ENCODE measurements at places on chromosomes 11 and 22.
A peak's percentile ranks its signal among the peaks of the same experiment; 100 is the strongest.

DNA sequence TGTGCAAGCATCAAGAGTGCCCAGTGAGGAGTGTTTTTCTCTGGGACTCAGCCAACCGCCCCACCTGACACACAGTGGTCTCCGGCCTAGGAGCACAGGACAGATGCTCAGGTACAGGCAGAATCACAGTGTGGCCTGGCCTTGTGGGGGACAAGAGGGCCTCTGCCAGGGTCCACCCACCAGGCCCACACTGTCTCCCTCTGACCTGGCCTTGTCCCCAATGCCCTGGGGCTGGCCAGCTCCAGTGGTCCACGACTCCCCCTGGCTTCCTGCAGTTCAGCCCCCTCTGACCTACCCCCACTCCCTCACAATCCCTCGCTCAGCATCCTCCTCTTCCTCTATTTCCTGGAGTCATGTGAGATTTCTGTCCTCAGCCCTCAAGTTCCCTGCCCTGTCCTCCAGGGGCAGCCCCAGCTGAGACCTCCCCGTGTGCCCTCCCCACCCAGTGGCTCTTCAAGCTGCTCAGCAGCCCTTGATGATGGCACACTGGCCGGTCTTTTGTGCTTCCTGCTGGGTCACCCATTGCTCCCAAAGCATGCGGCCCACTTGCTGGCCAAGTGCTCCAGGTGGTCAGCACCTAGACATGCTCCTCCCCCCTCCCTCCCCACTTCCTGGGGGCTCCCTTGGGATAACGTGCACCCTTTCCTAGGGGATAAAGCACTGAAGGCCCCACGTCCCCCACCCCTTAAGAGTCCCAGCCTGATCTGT, 1.7 kb downstream of the TSSK2 start:
- no peak for DNase-seq

DNA sequence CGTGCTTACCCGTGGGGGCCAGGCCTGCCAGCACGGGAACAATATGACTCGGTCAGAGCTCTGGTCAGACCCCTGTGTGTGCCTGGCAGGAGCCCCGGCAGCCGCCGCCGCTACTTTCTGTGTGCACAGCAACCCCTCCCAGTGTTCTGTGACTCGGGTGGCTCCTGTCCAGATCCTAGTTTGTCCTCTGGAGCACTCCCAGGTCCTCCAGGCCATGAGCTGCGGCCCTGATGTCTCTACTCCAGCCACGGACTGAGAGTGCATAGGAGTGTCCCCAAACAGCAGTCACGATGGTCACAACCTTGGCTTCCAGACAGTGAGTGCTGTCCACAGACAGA, 3.2 kb downstream of the NDUFS8 start:
- no peak for DNase-seq

GRCh38 chr22:44219101-44219870, 38.6 kb downstream of the PARVG start:
- no peak for DNase-seq

GRCh38 chr11:83613767-83614121, 327.6 kb upstream of the CCDC90B start:
- DNase-seq = no peak

- DNase-seq = no peak
Measured at GRCh38 chr22:49510718-49511117, 317.0 kb downstream of the BRD1 start.

- no peak for DNase-seq
Measured at GRCh38 chr22:43882122-43882767, 9.6 kb downstream of the PNPLA5 start.

GRCh38 chr22:49663311-49663711, 164.4 kb downstream of the BRD1 start:
- DNase-seq = no peak

- DNase-seq = peak; percentile 25
Measured at GRCh38 chr11:14975252-14975587, 3.1 kb upstream of the CALCA start.

- no peak for DNase-seq
Measured at GRCh38 chr11:17645190-17645970, 74.0 kb upstream of the MYOD1 start.

DNA sequence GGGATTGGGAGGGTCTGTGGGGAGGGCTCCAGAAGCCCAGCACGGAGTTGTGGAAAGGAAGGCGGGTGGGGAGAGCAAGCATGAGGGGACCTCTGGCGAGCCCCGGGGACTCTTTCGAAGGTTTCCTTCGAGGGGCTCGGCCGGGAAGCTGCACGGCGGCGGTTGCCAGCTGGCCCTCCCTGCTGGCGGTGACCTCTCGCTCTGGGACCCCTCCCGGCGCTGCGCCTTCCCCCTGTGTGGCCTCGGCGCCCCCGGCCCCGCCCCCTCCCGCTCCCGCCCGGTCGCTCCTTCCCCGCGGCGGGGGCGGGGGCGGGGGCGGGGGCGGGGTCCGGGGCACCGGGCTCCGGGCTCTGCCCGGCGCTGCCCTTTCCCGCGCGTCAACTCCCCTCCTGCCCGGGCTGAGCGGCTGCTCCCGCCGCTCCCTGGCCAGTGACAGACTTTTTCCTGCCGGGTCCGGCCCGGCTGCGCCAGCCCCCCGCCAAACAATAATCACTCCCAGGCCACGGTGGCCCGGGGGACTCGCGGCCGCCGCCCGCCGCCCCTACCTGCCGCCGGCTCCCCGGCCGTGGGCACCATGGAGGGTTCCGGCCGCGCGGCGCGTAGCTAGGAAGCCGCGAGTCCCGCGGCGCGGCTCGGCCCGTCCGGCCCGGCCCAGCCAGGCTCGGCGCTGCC, 941 bp downstream of the CLCF1 start:
- peak; percentile 41 for DNase-seq

DNA sequence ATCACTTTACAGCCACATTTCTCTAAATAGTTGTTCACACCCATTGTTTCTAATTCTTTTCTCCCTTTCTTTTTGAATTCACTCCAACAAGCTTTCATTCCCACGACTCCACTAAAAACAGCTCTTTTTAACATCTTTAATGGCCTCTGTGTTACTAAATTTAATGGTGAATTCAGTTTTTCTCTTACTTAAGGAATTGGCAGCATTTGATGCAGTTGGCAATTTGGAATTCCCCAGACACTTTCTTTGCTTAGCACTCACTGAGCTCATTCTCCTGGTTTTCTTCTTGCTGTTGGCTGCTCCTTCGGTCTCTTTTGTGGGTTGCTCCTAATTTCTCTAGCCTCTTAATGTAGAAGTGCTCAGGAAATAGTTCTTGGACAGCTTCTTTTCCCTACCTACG, 40.5 kb upstream of the OR9Q1 start:
- no peak for DNase-seq

GRCh38 chr22:49658902-49659280, 168.8 kb downstream of the BRD1 start:
- no peak for DNase-seq

DNA sequence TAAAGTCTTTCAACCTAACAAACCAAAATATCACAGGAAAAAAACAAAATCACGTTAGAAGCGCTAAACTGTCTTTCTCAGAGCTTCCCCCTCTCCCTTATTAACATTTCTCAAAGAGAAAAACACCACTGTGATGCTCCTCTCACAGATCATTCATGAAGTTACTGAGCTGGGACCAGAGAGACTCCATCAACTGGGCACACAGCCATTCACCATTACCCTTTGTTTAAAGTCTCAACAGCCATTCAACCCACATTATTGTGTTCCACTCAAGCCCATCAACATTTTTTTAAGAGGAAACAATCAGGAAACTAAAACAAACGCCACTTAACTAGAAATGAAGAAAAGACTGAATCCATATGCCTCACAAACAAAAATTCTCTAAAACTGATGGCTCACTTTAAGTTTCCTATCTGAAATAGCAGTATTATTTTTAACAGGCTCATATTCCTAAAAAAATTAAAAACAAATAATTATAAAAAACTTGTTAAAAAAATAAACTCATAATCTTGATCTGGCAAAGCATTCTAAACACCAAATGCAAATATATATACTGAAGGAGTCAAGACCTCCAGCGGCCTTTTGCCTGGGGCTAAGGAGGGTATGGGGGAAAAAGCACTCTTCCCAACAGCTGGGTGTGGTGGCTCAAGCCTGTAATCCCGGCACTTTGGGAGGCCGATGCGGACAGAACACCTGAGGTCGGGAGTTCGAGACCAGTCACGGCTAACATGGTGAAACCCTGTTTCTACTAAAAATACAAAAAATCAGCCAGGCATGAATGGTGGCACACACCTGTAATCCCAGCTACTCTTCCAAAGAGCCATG, 14.0 kb downstream of the CELF1 start:
- DNase-seq = no peak

DNA sequence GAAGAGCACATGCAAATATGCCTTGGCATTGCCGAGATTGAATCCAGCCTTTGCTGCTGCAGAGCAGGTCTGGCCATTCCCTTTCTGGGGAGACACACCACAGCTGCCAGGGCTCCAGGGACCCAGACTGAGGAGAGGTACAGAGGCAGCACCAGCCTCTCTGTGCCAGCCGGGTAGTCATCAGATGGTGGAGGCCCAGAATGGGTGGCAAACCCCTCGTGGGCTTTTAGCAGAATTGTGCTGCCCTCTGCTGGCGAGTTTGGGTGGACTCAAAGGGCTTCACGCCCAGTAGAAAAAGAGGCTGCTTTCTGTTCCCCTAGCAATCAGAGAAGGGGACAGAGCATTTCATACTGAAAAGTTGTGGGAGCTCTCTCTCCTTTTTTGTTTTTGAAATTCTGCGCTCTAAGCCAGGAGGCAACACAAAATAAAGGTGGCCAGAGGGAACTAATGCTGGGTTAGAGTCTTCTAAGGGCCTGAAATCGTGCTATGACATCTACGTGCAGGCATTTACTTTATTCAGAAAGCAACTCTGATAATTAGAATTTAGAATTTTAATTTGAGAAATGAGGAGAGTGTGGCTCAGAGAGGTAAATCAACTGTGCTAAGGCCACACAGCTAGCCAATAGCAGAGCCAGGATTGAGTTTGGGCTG, 158.8 kb upstream of the NAV2 start:
- DNase-seq = peak; percentile 74

- peak; percentile 44 for DNase-seq
Measured at GRCh38 chr22:37776639-37777005, 31.1 kb upstream of the GCAT start.

GRCh38 chr11:100066399-100066798, 620.7 kb upstream of the ARHGAP42 start:
- no peak for DNase-seq

GRCh38 chr11:134647066-134647743, 235.2 kb upstream of the B3GAT1 start:
- DNase-seq = no peak

DNA sequence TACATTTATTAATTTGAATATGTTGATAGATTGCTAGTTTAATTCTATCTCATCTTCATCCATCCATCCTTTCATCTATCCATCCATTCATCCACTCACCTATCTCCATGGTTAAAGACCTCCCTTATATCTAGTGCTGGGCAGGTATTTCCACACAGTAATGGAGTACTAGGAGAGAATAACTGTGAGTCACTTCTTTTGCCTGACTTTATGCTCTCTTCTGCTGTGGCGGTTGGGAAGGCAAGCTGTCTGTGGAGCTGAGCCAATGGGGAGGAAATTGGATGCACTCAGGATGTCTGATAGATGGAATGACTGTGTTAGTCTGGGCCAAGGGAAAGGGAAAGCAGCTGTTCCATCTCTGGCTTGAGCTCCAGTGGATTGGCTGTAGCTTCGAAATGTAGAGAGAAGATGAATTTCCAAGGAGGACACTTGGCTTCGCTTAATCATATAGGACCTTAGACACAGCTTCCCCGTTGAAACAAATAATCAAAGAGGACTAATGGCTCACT, 60.3 kb downstream of the NELL1 start:
- DNase-seq = no peak

DNA sequence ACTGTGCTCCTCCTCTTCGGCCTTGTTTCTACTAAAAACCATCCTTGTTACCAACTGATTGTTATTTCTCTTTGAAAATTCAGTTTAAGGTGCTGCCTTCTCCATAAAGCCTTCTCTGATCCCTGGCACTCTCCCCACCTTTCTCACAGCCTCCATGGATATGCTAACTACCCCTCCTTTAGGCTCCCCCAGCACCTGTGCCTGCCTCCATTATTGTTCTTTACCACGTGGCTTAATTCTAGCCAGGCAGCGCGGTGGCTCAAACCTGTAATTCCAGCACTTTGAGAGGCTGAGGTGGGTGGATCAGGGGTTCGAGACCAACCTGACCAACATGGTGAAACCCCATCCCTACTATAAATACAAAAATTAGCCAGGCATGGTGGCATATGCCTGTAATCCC, 96.3 kb downstream of the MRTFA start:
- no peak for DNase-seq

DNA sequence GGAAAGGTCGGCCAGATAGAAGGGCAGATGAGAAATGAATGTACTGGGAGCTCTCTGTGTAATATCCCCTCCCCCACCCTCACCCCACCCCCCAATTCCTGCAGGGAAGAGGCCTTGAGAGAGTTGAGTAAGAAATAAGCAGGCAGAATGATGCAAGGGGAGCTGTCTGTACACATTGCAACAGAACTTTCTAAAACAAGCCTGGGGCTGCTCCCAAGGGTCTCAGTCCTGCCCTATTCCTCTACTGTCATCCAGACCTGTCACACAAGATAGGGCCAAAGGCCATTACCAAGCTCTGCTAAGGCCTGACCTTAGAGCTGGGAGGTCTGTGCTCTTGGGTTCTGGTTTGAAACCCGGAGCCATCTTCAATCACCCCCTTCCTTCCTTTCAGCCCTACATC, 5.7 kb upstream of the DGAT2 start:
- DNase-seq = no peak
